Cerebellum (tissue), 4 donors: ENCODE measurements at places on chromosomes 4 and X. TPM values are rescaled to one million over a fixed set of nuclear protein-coding genes. Genes with fewer than 3 reads are reported as not detected.

The SYTL5 gene
- total RNA-seq, result 1.1 TPM

The UGT2A1 gene
- total RNA-seq, result not detected

The TRIML1 gene
- total RNA-seq, result not detected

The DKK2 gene
- 3.9 TPM for total RNA-seq

The MTMR8 gene
- 6.4 TPM for total RNA-seq

The ADH1B gene
- total RNA-seq, result 0.54 TPM

The MAGEA2B gene
- total RNA-seq, result not detected

The STAG2 gene
- total RNA-seq, result 90.6 TPM

The KDM5C gene
- total RNA-seq, result 105 TPM

The GPR119 gene
- total RNA-seq, result not detected

The SPOCK3 gene
- total RNA-seq, result 66.6 TPM

The SRP72 gene
- 66.8 TPM for total RNA-seq

The NLGN4X gene
- 51.3 TPM for total RNA-seq

The TRIM75 gene
- not detected for total RNA-seq

The NXF3 gene
- not detected for total RNA-seq

The KCTD8 gene
- 24.0 TPM for total RNA-seq

The RNF212 gene
- total RNA-seq, result 6.6 TPM

The BEND2 gene
- total RNA-seq, result not detected

The CT45A1 gene
- not detected for total RNA-seq

The HTRA3 gene
- 2.4 TPM for total RNA-seq
